ENCODE measurements at places on chromosomes 7 and 10. TPM values are rescaled to one million over a fixed set of nuclear protein-coding genes. Genes with fewer than 3 reads are reported as not detected.

GRCh38 chr7:90216080-90216674 lies 4.6 kb downstream of the STEAP2 start:
- DNase-seq = peak; percentile 77

GRCh38 chr10:78504181-78504580 lies 470.5 kb downstream of the RPS24 start:
- no peak for DNase-seq

Gene ZNF503
- total RNA-seq = 8.1 TPM

Gene DOCK4
- total RNA-seq = 31.4 TPM

GRCh38 chr10:28072573-28072972 lies 73.7 kb upstream of the ODAD2 start:
- DNase-seq = peak; percentile 25

Gene INSYN2A
- total RNA-seq = 0.07 TPM

DNA sequence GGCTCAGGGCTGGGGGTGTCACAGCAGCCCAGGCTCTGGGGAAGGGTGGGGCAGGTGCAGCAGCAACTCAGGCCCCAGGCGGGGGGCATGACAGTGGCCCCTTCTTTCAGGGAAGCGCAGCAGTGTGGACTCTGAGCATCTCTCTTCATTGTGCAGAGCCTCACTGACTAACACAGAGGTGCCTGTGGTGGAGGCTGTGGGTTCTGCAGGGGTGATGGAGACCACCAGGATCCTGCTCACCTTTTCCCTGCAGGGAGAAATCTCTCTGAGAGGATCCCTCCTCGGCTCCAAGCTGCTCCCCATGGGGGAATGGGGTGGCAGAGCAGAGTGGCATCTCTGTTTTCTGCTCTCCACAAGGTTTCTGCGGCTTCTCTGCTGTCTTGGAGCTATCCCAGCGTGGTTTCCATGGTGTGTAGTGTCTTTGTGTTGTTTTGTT lies 37.8 kb upstream of the SHH start:
- DNase-seq = no peak

Gene EPO
- not detected for total RNA-seq

Gene ADRB1
- total RNA-seq = 0.56 TPM

- peak; percentile 22 for DNase-seq
Measured at GRCh38 chr10:91036807-91037411, 116.0 kb upstream of the ANKRD1 start.

GRCh38 chr7:138328215-138328614 lies 131.8 kb upstream of the TRIM24 start:
- no peak for DNase-seq

- DNase-seq = no peak
Measured at GRCh38 chr10:120656107-120656506, 195.1 kb upstream of the WDR11 start.

DNA sequence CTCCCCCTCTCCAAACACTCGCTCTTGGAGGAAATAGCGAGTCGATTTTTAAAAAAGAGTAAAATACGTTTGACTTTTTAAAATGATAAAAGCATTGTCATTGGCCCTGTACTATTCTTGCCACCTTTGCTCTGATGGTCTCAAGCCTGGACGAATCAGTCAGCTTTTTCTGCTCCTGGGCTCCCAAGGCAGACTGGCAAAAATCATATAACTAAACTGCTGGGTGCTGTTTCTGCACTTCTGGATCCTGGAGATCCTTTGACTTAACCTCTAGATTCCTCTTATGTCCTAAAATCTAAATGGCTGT lies 1.8 kb downstream of the TPST1 start:
- no peak for DNase-seq

Gene C10orf62
- 0.26 TPM for total RNA-seq

DNA sequence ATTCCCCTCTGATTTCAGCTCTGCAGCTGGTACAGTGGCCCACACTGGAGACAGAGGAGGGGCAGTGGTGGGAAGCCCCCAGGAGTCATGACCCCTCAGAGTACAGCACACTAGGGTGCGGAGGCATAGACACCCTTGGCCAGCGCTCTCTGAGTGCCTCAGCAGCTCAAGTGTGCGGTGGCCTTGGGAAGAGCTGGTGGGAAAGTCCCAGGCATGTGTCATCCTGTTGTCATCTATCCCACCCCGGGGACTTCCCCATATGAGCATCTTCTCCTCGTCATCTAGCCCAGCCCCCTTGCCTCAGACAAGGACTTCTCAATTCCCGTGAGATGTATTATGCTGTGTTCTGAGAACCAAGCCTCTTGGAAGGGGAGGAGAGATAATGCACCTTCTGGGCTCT lies 15.6 kb upstream of the PPIF start:
- peak; percentile 65 for DNase-seq

GRCh38 chr7:91636129-91636724 lies 244.3 kb downstream of the MTERF1 start:
- peak; percentile 67 for DNase-seq

Gene DRGX
- not detected for total RNA-seq

Gene CFAP46
- 0.12 TPM for total RNA-seq

DNA sequence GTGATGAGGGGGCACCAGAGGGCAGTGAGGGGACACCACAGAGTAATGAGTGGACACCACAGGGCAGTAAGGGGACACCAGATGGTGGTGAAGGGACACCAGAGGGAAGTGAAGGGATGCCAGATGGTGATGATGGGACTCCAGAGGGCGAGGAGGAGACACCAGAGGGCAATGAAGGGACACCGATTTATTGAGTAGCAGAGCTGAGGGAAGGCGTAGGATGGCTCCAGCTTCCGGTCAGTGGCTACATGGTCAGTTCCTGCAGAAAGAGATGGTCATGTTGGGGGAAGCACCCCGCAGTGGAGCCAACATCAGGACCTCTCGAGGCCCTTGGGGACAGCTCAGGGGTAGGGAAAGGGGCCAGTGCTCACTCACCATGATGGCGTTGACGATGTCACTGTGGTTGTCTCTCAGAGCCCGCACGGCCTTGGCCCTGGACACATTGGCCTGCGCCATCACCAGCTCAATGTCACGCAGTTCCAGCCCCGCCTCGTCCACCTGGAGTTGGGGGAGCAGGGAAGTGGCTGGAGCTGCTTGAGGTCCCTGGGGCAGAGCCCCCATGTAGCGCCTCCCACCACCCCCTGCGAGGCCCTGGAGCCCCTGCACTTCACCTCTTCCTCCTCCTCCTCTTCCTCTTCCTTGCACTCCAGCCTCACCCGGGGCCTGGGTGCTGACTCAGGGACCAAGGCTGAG lies 8.4 kb downstream of the NACAD start:
- no peak for DNase-seq

DNA sequence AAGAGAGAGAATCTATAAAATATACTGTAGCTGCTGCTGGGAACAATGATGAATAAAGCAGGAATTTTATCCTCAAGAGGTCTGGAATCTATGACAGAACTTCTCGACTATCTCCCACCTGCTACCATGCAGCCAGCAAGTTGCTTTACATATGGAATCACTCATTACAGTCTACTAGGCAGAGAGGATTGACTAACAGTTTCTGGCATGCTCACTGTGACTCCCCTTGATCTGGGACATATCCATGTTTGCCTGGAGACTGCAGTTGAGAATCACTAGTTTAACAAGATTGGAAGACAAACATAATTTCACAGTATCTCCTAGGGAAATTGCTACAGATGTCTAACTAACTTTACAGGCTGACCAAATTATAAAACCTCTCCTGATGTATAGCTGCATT lies 13.3 kb downstream of the GPR37 start:
- no peak for DNase-seq

DNA sequence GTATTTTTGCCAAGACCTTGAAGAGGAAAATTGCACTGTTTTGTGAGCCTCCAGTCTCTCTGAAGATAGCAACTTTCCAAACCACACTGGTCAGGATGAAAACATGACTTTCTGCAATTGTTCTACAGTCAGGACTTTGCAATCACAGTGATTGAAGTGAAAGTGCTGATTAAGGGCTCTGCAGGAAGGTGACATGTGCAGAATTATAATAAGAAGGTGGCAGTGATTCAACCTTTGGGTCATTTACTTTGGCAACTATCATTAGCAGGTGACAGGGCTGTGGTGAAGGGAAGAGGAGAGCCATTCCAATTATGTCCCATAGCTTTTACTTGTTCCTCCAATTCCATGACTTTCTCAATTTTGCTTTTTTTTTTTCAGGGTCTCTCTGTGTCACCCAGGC lies 350.0 kb upstream of the FZD8 start:
- no peak for DNase-seq

DNA sequence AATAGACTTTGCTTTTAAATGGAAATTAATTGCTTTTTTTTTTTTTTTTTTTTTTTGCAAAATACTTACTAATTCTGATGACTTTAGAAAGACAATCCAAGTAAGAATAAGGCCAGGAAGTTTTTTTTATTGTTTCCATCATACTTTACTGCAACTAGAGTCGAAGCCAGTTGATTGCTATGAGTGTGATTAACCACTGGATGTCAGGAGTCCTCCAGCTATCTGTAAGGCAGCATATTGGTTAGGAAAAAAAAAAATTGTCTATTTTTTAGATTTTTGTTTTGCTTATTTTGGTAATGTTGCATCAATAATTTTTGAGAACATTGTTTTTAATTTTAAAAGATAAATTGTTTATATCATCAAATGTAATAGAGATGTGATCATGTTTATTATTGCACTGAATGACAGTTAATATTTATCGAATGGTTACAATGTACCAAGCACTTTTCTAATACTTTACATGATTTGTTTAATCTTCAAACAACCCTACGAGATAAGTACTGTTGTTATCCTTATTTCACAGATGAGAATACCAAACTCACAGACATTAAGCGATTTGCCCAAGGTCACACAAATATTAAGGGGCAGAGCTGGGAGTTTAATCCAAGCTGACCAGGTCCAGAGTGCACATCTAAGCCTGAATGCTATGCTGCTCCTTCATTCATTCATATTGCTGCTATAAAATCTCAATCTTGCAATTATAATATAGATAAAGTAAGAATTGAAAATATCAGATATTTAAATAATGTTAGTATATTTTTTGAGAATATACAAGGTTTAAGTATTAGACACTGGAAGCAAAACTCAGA lies 19.9 kb upstream of the LMOD2 start:
- peak; percentile 59 for DNase-seq

GRCh38 chr10:64346389-64346788 lies 825.2 kb downstream of the REEP3 start:
- no peak for DNase-seq

DNA sequence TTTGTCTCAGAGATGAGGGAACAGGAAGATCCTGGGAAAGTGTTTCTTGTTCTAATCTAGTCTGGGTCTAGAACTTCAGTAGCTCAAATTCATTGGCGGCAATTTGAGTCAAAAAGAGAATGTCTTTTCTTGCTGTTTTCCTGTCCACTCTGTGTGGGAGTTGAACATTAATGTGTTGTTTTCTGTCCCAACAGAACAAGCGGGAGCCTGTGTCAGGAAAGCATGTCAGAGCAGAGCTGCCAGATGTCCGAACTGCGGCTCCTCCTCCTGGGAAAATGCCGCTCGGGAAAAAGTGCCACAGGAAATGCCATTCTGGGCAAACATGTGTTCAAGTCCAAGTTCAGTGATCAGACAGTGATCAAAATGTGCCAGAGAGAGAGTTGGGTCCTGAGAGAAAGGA lies 16.0 kb downstream of the GIMAP8 start:
- DNase-seq = peak; percentile 27

GRCh38 chr10:13683017-13683416 lies 96.3 kb downstream of the PRPF18 start:
- no peak for DNase-seq

GRCh38 chr10:84269162-84269561 lies 24.3 kb downstream of the RGR start:
- no peak for DNase-seq

- peak; percentile 85 for DNase-seq
Measured at GRCh38 chr7:18457832-18458231, 37.7 kb upstream of the HDAC9 start.

DNA sequence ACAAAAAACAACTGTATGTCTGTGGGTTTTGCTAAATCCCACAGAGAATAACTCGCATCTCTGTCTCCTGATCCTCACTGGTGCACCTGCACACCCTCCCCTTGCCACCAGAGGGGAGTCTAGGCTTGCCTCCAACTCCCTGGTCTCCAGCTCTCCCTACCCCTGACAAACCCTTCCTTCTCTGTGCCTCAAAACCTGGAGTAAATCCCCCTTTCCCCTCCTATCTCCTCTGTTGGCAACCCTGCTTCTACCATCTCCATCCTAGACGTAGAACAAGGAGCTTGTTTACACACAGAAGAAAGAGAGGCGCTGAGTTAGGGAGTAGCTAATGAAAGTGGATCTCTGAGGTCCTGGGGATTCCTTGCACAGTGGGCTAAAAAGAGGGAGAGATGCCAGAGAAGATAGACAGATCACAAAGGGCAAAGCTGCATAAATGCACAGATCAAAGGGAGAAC lies 6.0 kb downstream of the MBLAC1 start:
- peak; percentile 71 for DNase-seq
